ENCODE measurements at places on chromosomes 5 and 9. TPM values are rescaled to one million over a fixed set of nuclear protein-coding genes. Genes with fewer than 3 reads are reported as not detected.

Gene SPINK7
- total RNA-seq: not detected

Gene TAF11L7
- total RNA-seq: not detected

Gene NDST1
- total RNA-seq: 188 TPM

Gene ANKRD34B
- total RNA-seq: not detected

Gene COL27A1
- 62.6 TPM for total RNA-seq

Gene TPRN
- total RNA-seq: 8.9 TPM

Gene PCDHB4
- 0.49 TPM for total RNA-seq

Gene MACIR
- total RNA-seq: 12.0 TPM

All from hair follicle dermal papilla cell (primary cell).